ENCODE measurements at places on chromosomes 16 and 17. TPM values are rescaled to one million over a fixed set of nuclear protein-coding genes. Genes with fewer than 3 reads are reported as not detected.

The DOC2B gene
- total RNA-seq = 33.0 TPM

The CHD9NB gene
- 2.8 TPM for total RNA-seq

The BCAR1 gene
- 25.8 TPM for total RNA-seq

The TNFSF13 gene
- 1.6 TPM for total RNA-seq

The CACNG5 gene
- 12.2 TPM for total RNA-seq

The PYDC1 gene
- total RNA-seq = 0.92 TPM

The PHOSPHO1 gene
- total RNA-seq = 2.5 TPM

The ZSCAN10 gene
- total RNA-seq = not detected

The MT1E gene
- total RNA-seq = 9.9 TPM

The SCO1 gene
- 13.1 TPM for total RNA-seq

The PPP1R1B gene
- 23.5 TPM for total RNA-seq

The RND2 gene
- total RNA-seq = 28.4 TPM

The SOST gene
- 0.23 TPM for total RNA-seq

The KRTAP4-9 gene
- not detected for total RNA-seq
